ENCODE measurements at places on chromosomes 7 and 10.

- DNase-seq: no peak
These were observed 2.6 kb downstream of the IMPDH1 start for GRCh38 chr7:128407233-128407589.

DNA sequence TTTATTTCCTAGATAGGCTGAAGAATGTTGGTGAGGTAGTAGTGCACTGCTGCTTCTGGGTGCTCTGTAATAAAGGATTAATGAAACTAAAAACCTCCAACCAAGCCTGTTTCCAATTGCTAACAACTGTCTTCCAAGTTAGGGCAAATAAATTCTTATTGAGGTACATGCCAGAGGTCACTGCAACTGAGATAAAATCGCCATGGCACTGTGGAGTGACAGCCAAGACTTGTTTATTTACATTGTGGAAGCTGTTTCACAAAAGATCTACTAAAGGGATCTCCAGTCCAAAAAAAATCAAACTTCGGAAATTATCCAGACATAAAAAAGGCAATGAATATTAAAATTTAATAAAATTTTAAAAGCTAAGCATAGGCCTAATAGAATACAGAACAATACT is 65.2 kb downstream of the HYCC1 start:
- DNase-seq: no peak

- no peak for DNase-seq
These were observed 8.7 kb upstream of the PLXNA4 start for GRCh38 chr7:132584796-132585494.

- no peak for DNase-seq
These were observed 2.9 kb upstream of the ADAM8 start for GRCh38 chr10:133279326-133280226.

DNA sequence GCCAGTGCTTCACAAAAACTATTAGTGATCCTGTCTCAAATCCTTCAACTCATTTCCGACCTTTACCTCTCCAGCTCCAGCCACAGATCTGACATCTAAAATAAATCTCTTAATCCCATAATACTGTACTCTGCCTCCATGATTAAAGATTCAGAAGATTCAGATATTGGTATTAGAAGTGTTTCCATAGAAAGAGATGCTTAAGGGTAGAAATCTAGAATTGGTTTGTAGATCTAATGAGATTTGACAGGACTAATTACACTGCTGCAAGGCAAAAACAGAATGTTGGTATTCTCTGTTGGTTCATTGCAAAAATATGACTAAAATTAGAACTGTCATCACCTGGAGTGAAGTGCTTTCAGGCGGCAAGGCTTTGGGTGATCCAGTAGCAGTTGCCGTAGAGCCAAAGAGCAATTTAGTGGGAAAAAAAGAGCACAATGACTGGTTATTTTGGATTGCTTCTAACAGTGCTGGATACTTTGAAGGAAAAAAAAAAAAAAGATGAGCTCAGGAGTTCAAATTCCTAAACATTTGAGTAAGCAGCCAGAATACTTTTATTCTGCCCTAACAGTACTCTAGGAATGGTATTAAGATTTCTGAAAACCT is 940.1 kb upstream of the SORCS1 start:
- DNase-seq: no peak

DNA sequence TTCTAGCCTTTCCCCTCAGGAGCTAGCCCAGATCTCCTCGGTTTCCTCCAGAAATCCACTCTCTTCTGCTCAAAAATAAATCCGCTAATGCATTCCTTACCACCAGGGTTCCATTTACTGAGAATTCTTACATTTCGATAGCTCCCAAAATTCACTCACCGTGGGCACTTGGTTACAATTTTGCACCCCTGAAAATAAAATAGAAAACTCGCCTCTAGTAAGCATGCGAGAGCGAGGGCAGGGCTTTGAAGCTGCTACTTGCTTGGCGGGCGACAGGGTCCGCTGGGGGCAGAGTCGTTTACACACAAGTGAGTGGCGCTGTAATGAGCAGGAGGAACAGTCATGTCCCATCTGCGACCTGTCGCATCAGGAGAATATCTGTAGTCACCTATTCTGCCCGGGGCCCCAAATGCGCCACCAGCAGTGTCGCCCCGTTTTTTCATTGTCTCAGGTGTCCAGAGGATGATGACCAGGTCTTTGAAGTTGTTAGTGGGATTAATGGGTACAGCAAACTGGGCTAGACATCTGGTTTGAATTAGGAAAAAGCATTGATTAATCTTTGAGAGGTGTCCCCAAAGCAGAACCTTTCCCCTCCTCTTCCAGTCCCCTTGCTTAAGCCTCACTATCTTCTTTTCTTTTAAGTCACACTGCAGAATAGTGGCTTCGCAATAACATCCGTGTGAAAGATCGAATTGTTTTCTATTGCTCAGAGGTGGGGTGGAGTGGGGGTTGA is 1.2 kb upstream of the MEOX2 start:
- no peak for DNase-seq
